ENCODE measurements at places on chromosomes 7 and 10.

DNA sequence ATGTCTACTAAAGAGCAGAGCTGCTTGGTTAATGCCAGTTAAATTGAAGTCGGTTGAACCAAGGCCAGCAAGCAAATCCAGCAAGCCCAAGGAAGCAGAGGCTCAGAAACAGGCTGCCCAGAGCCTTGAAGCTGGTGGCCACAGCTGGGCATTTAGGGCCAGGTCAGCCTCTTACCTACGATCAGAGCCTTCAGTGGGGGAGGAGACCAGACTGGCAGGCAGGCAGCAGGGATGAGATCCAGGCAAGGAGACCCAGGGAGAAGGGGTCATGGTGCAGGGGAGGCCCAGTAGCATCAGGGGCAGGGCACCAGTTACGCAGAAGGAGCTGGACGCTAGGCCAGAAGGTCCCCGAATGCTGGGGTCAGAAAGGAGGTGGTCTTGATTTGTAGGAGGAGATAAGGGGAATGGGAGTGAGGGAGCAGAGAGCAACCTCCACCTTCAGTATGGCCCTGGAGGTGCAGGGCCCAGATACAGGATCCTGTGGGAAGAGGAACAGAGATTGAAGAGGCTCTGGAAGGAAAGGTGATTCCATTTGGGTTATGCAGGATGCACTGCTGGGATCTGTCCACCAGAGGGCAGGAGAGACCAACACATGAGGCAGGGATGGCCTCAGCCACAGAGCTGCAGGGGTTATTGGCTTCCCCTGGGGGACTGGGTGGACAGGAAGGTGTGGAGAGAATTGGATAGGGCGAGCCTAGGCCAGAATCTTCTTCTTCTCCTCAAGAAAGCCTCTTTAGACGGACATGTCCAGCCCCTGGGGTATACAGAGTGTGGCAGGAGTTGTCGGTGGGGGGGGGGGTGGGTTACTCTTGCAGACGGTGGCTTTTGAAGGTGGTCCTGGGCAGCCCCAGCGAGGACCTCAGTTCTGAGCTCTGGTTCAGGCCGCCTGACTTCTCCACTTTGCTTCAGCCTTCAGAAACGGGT is 132.6 kb upstream of the PODXL start:
- DNase-seq = no peak

DNA sequence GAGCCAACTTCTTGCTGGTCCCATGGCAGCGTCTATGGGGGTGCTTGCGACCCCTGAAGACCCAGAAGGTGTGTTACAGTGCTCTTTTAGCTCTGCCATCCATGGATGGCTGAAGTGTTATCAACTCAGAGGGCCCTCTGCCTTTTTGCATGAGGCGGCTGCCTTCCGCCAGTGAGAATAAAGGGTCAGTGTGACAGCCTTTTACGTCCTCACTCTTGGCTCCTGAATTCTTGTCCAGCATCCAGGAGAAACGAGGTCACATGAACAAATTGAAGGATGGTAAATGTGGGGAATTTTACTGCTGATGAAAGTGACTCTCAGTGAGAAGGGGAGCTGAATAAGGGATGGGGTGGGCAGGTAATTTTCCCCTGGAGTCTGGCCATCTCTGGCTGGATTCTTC is 24.1 kb downstream of the SSMEM1 start:
- DNase-seq = no peak

DNA sequence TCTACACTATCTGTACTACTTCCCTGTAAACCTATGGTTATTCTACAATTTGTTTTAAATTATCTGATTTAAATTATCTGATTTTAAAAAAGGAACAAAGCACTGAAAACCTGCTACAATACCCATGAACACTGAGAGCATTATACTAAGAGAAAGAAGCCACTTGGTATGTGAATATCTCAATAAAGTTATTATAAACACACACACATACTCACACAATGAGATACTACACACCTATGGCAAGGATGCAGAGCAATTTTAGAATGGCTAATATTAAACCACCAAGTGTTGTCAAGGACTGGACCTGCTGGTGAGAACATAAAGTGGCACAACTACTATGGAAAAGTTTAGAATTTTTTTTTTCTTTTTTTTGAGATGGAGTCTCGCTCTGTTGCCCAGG is 82.7 kb downstream of the IGF2BP3 start:
- no peak for DNase-seq

DNA sequence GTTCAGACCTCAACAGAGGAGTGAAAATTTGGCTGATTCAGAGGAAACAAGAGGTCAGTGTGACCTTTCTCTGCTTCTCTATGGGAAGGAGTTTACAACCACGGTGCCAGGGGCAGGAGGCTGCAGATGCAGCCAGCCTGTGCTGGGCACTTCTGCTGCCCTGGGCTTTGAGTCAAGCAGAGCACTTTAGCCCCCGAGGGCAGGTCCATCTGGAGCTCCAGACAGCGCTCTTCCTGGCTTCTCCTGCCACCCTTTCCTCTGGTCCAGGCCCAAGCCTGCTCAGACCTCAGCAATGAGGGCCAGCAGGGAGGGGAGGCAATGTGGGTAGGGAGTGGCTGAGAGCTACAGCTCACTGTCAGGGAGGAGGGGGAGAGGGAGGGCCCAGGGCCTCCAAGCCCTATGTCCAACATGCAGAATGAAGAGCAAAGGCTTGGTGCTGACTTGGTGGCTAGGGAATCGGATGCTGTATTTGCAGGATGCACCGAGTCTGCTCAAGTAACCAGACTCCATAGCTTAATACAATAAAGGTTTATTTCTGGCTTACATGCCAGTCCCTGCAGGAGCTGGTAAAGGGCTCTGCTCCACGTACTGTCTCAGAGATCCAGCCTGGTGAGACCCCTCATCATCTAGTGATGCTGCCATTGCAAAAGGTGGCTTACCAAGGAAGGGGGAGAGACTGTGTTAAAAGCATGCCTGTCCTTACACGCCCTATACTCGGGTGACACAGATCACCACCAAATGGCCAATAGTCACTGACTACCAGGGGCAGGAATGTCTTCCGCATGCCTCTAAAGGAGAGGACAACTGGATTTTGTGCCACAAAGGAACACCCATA is 481.6 kb downstream of the RPS24 start:
- DNase-seq = no peak

DNA sequence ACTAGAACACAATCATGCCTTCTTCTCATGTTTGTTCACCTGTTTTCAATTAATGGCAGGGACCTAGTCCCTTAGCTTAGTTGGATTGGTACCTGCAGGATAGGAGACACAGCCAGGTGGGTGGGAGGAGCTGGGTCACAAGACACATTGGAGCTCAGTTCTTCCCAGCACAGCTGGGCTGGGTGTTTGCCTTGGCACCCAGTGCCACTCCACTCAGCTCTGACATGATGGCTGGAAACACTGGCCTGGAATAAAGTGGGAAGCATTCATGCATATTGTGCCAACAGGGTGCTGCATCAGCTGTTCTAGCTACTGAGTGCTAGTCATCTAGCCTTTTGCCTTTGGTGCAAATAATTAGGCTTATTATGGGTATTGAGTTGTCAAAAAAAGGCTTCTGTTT is 226.1 kb downstream of the PTEN start:
- no peak for DNase-seq

GRCh38 chr10:6586501-6586900 is 6.4 kb upstream of the PRKCQ start:
- no peak for DNase-seq

DNA sequence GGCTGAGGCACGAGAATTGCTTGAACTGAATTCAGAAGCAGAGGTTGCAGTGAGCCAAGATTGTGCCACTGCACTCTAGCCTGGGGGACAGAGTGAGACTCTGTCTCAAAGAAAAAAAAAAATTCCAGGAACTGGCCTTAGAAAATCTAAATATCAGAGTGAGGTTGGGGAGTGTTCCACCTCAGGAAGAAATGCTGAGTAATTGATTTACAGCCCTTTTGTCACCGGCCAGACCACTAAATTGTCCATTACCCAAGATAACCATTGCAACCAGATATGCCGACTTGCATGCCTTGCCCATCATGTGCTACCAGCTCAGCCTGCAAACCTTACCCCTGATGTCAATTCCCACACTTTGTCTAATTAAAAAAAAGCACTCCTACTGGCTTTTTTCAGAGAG is 42.4 kb downstream of the CRCP start:
- no peak for DNase-seq

- no peak for DNase-seq
Observed at GRCh38 chr10:71243756-71244395, 31.5 kb downstream of the UNC5B start.

DNA sequence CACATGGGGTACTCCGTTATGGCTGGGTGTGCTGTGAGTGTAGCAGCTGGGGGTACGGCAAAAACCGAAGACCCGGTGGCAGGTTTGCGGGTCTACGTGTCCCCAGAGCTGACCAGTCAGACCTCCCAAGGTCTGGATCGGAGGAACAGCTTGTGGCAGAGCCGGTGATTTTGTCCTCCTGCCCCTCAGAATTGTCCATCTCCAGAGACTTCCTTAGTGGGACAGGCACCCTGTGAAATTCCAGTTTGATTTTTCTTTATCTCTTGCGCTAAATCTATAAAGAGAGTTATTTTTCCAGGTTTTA is 1.0 kb downstream of the EIF3B start:
- no peak for DNase-seq

DNA sequence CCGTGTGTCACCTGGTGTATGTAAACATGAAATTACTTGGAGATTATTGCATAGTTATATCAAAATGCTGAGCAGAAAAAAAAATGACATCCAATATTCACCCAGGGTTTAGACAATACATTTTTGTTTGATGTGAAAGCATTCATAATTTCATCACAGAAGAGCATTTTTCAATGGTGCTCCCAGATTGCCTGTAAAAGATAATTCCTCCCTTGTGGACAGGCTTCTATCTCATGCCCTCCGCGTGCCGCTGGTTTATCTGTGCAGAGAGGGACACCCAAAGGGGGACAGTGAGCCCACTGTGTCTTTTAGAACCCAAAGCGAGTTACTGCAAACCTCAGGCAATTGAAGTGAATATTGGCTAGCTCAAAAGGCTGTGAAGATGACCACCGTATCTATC is 126.2 kb upstream of the KLF6 start:
- no peak for DNase-seq

GRCh38 chr7:143304938-143305337 is 11.0 kb upstream of the CLCN1 start:
- no peak for DNase-seq

- DNase-seq = no peak
Observed at GRCh38 chr7:98252425-98253054, 508 bp upstream of the TECPR1 start.

DNA sequence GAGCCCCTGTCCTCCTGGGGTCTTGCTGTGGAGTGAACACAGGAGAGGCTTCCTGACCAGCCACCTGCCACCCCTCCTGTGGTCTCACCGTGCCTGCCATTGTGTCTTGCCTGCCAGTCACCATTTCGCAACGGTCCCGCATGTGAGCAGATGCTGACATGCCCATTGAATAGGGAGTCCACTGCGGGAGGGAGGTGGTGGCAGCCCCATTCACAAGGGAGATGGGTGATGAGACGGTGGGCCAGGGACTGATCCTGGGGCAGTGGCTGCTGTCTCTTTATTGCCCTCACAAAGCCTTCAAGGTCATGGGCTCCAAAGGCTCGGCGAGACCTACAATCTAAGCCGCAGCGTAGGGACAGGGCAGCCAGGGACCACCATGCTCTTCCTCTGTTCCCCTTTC is 76.0 kb upstream of the NPTX2 start:
- DNase-seq = no peak

GRCh38 chr7:130648580-130648979 is 20.0 kb downstream of the COPG2 start:
- no peak for DNase-seq

All from GM06990 (cell line).